ENCODE measurements at places on chromosomes 7 and 10. TPM values are rescaled to one million over a fixed set of nuclear protein-coding genes. Genes with fewer than 3 reads are reported as not detected.

DNA sequence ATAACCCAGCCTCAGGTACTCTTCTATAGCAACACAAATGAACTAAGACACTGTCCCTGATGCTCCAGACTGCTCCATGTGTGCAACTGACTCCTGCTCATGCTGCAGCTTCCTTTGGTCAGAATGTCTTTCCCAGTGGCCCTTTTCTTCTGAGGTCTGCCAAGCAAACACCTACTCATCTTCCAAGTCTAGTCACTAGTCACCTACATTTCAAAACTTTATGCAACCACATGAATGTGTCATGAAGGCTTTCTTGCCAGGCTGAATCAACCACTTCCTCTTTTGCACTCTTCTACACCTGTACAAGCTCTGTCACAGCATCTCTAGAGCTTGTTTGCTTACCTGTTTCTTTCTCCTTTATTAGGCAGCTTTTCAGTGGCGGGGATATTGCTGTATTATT is 75.8 kb downstream of the LSMEM1 start:
- peak; percentile 31 for DNase-seq

- no peak for DNase-seq
Measured at GRCh38 chr7:32070406-32071360, at the start of gene PDE1C. Gene PDE1C (minus strand): TSS chr7:32070407.

GRCh38 chr7:107838816-107839565 is 36.0 kb upstream of the SLC26A3 start:
- no peak for DNase-seq

DNA sequence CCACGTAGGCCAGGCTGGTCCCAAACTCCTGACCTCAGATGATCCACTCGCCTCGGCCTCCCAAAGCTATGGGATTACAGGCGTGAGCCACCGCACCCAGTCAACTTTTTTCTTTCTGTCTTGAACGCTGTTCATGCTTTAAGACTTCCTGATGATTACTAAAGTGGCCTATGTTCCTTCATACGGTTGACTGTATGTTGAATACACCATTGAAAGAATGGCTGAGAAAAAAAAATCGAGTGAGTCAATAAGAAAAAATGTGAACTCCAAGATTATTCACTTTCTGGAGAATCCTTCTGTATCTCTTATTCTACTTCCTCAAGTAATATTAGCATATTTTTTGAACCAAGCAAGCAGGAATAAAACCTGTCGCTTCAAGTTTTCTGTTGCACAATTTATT is 955.0 kb downstream of the GATA3 start:
- no peak for DNase-seq

DNA sequence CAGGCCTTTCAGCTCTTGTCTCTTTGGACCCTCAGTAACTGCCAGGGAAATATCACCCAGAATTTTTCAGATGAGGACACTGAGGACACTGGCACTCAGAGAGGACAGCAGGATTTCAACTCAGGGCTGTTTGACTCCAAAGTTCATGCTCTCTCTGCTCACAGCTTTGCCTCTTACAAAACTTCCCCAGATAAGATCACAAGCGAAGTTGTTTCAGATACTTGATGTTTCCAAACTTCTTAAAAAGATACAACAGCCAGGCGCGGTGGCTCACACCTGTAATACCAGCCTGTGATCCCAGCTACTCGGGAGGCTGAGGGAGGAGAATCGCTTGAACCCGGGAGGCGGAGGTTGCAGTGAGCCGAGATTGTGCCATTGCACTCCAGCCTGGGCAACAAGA is 32.4 kb upstream of the ZRANB1 start:
- no peak for DNase-seq

- DNase-seq: no peak
Measured at GRCh38 chr7:63887031-63887430, 111.6 kb upstream of the ZNF722 start.

DNA sequence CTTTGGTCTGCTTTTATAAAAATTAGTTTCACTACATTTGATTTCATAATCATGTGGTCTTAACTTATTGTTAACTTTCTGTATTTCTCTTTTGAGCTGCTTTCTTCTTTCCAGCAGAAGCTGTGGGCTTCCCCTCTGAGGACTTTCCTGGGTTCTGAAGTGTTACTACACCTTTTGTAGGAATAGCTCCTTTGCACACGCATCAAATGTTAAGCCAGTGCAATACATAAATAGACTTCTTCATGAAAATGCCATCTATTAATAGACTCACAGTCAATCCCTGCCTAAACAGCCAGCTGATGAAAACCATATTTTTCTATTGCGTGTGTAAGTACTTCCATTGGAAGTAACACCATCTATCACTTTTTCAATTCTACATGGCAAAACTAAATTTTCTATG is 1.5 kb downstream of the ABCB4 start:
- no peak for DNase-seq

DNA sequence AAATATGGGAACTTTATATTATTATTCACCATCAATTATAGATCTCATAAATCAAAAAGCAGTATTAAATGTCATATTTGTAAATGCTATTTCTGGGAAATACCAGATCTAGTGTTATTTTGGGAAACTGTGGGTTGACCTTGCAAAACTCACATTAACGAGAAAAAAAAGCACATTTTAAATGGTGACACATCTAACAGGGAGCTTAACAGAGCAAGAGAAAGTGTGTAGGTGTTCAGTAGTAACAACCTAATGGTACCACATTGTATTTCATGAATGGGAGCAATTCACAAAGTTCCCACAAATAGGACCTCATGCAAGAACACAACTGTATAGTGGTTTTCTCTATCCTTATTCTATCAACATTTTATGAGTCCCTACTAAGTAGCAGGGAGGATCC is 26.2 kb upstream of the HDAC9 start:
- no peak for DNase-seq

DNA sequence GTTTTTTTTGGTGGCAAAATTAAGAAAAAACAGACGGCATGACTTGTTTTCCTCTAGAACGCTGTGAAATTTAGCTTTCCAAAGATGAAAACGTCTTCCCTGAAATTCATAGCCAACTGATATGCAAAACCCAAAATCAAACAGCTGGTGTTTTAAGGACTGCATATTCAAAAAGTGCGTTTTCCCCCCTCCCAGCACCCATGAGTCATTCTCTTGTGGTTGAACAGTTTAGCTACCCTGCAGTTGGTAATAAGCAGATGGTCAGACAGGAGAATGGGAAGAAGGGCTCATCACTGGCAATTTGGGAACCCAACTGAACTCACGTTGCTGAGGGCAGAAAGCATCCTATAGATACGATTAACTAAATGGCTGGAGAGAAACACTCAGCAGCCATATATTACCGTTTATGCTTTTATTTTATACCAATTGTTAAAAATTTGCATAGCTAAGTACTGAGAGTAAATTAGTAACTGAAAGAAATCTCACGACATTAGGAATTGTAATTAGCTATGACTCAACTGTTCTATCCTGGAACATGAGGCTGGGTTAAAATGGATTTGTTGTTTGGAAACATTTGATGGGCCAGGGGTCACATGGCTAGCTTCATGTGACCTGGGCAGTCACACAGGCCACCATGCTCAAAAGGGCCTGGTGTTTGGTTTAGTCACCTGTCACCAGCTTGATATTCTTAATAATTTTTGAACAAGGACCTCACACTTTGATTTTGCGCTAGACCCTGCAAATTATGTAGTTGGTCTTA is 343.1 kb downstream of the PHTF2 start:
- DNase-seq: no peak

DNA sequence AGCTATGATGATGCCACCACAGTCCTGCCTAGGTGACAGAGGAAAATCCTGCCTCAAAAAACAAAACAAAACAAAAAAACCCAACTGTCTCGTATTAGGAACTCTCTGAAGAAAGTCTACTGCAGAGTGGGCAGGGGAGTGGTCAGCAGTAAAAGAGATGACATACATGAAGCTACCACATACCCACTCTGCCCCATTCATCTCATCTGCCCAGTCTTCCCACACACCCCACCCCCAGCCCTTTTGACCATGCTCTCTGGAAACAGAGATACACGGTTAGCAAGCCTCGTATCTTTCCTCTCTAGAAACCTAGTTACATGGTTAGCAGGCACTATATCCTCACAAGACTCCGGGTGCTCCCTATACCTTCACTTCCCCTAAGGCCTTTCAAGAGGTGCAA is 8.3 kb downstream of the SLC37A3 start:
- peak; percentile 38 for DNase-seq

DNA sequence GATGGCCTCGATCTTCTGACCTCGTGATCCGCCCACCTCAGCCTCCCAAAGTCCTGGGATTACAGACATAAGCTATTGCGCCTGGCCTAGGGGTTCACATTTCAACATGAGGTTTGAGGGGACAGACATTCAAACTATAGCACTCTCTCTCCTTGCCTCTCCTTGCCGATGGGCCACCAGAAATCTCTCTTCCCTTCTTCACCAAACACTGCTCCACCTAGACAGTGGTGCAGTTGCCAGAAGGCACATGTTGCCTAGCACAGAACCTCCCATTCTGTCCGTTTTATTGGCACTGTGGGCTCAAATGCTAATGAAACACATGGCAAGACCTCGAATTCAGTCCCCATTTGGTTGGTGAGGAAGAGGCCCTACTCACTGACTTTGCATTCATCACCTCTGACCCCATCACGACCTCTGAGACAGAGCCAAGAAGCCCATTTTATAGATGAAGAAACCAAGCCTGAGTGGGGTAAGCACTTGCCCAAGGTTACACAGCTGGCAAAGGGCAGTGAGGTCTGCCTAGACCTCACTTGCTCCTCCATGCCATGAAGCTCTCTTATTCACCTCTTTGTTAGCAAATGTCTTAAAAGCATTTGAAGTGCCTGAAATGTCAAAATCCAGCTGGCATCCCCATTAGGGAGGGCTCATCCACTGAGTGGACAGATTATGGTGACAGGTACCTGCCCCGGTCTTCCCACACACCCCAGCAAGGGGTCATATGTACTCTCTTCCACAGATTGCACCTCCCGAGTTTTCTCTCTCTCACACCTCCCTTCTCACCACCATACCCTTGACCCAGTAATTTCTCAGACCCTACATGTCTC is 34.0 kb downstream of the GPRIN2 start:
- DNase-seq: no peak

- no peak for DNase-seq
Measured at GRCh38 chr7:78576236-78576635, 777.7 kb downstream of the PHTF2 start.

- DNase-seq: no peak
Measured at GRCh38 chr10:6713716-6714115, 133.6 kb upstream of the PRKCQ start.

DNA sequence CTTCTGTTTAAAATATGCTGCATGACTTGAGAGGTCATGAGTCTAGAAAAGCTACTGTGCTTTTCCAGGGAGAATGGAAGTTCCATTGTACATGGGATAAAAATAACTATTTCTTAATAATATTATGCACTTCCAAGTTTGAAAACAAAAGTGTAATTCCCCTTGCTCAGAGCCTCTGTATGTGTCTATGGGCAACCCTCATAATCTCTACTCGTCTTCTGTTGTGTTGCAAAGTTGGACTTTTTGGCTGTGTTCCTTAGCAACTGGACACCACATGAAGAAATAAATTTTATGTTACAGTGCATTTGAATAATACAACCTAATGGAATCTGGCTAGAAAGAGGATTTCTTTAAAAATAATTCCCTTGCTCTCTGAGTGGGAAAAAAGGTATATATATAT is 242.6 kb downstream of the TWIST1 start:
- DNase-seq: no peak

GRCh38 chr7:19530261-19530660 is 178.6 kb downstream of the POLR1F start:
- DNase-seq: no peak

GRCh38 chr10:120969219-120969645 is 118.1 kb downstream of the WDR11 start:
- no peak for DNase-seq

DNA sequence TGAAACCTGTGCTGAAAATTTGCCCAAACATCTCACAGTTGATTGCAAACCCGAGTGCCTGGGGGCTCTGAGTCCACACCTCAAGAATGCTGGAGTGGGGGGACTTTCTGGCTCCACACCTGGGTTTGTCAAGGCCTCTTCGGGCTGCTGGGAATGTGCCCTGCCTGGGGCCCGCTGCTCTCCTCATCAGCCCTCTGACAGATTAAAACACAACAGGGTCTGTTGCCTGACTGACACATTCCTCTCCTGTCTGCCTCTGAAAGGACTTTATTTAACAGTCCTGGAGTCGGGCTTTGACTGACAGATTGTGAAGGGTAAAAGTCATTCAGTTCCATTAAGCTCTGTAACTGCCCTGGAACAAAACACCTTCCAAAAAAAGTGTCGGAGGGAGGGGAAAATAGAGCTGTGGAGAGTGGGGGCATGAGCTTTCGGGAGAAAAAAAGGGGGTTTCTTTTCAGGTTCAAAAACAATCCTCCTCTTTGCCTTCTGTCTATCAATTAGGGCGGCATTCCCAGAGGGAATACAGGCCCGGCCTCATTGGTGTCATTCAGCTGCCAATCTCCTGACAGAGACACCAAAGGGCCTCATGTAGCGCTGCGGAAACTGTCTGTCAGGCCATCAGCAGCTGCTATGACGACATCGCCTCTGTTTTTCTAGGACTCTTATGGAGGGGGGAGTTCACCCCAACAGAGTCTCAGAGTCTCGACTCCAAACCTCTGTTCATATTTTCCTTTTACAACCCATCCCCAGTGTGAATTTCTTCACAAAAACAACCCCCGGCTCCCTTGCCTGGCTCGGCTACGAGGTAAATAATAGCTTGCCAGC is 398.8 kb upstream of the NFE2L3 start:
- DNase-seq: no peak

- no peak for DNase-seq
Measured at GRCh38 chr7:46707973-46708372, 786.9 kb upstream of the IGFBP3 start.

GRCh38 chr7:94129443-94130140 is 125.4 kb upstream of the BET1 start:
- DNase-seq: no peak

- DNase-seq: peak; percentile 59
Measured at GRCh38 chr10:21534604-21535493, 817 bp downstream of the MLLT10 start.

GRCh38 chr10:28253169-28253785 is 49.6 kb downstream of the MPP7 start:
- DNase-seq: no peak

DNA sequence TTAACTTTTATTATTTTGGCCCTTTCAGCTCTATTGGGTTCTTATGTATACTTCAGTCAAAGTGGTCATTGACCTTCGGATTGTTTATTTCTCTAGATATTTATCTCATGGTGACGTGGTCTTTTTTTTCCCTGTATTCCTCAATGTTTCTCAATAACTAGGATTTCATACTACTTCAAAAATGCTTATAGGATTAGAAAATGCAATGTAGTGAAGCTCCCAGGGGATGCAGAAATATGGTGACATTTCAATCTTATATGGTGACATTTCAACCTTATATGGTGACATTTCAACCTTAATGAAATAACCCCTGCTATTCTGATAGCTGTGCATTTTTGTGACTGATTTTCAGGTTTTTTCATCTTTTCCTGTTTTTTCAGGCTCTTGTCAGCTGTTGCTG is 51.4 kb downstream of the CHRM2 start:
- no peak for DNase-seq

TAS2R3 gene
- total RNA-seq: 1.8 TPM

CRPPA gene
- 0.86 TPM for total RNA-seq

UPK3B gene
- total RNA-seq: 3.3 TPM

TMEM236 gene
- total RNA-seq: 0.65 TPM

ANKRD2 gene
- not detected for total RNA-seq

AKR1C2 gene
- total RNA-seq: 0.22 TPM

PLEKHS1 gene
- not detected for total RNA-seq

SPDYE11 gene
- total RNA-seq: not detected

SFTPD gene
- total RNA-seq: not detected

FAM241B gene
- 10.9 TPM for total RNA-seq

POLR1F gene
- total RNA-seq: 15.6 TPM

ZNF853 gene
- 3.2 TPM for total RNA-seq

ASB10 gene
- total RNA-seq: not detected

ELAPOR2 gene
- total RNA-seq: 9.3 TPM

PTPRN2 gene
- total RNA-seq: 0.79 TPM

NAT16 gene
- total RNA-seq: not detected

EBF3 gene
- total RNA-seq: not detected

TMEM270 gene
- not detected for total RNA-seq
